Naive thymus-derived CD8-positive, alpha-beta T cell (primary cell): ENCODE measurements at places on chromosomes 11 and 22.

DNA sequence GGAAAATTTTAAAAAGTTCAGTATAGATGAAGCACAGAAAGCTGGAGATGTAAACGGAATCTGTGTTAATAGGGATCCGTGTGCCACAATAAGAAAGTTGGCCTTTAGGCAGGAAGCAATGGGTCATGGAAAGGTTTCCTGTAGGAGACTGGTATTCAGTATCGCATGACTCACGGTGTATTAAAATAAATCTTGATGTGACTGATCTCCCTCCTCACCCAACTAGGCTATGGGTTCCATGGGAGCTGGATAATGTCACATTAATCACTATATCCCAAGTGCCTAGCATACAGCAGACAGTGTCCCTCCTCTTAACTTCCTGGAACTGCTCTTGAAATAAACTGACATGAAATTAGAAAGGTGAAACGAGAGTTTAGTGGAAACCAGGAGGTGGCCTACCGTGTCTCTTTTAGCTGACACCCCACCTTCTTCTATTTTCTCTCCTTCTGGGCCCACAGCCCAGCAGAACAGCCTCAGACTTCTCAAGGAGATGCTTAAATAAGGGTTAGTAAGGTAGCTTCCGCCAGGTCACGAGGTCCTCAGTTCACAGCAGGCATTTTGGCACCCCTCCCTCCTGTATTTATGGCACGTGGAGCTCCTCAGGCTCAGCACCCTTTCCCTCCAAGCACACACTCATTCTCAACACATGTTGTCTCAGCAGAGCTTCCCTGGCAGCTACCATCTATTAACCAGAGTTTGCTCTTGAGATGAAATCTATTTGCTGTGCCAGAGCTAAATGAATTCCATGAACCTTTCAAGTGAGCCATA is 118.8 kb downstream of the NXPE2 start:
- no peak for DNase-seq

- DNase-seq, result no peak
Measured at GRCh38 chr11:75233754-75234172, 6.8 kb upstream of the TPBGL start.

- DNase-seq, result no peak
Measured at GRCh38 chr11:7222619-7223018, 29.1 kb upstream of the SYT9 start.

- no peak for DNase-seq
Measured at GRCh38 chr22:44870021-44870420, 117.6 kb downstream of the ARHGAP8 start.

DNA sequence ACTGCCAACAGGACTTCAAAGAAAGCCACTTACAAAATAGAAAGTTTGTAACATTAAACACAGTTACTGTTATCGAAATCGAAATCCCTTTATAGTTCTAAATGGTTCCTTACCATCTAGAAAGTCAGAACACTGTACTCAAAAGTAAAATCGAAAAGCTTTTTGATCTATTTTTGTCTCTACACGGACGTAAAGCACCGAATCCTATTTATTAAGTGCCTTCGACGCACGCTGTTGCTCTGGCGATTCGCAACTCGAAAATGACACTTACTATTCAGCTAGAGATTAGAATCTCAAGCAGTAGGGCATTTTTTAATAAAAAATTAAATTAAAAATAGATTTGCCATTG is 78.3 kb downstream of the LARGE1 start:
- no peak for DNase-seq

- DNase-seq, result no peak
Measured at GRCh38 chr11:64018310-64018709, 17.4 kb upstream of the FLRT1 start.
